Kidney epithelial cell (primary cell): ENCODE measurements at places on chromosomes 2 and 18. TPM values are rescaled to one million over a fixed set of nuclear protein-coding genes. Genes with fewer than 3 reads are reported as not detected.

DNA sequence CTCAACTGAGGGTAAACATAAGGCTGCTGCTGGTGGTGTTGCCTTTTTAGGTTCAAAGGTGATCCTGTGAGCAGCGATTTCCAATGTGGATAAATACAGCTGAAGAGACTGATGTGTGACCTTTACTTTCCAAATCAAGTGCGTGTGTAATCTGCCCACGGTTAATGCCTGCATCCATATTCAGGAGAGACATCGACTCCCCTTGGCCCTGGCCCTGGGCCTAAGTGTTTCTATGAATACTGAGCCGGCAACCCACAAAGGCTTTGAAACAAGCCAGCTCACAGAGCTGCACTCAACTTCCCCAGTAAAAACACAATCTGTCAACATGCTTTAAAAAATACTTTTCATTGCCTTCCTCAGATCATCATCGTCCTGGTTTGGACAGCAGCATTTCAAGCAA lies 1026.6 kb downstream of the TMEM182 start:
- no peak for DNase-seq

GRCh38 chr2:66462501-66462825 lies 27.5 kb downstream of the MEIS1 start:
- DNase-seq: no peak

Gene ZSWIM2
- not detected in 2 replicates for total RNA-seq

DNA sequence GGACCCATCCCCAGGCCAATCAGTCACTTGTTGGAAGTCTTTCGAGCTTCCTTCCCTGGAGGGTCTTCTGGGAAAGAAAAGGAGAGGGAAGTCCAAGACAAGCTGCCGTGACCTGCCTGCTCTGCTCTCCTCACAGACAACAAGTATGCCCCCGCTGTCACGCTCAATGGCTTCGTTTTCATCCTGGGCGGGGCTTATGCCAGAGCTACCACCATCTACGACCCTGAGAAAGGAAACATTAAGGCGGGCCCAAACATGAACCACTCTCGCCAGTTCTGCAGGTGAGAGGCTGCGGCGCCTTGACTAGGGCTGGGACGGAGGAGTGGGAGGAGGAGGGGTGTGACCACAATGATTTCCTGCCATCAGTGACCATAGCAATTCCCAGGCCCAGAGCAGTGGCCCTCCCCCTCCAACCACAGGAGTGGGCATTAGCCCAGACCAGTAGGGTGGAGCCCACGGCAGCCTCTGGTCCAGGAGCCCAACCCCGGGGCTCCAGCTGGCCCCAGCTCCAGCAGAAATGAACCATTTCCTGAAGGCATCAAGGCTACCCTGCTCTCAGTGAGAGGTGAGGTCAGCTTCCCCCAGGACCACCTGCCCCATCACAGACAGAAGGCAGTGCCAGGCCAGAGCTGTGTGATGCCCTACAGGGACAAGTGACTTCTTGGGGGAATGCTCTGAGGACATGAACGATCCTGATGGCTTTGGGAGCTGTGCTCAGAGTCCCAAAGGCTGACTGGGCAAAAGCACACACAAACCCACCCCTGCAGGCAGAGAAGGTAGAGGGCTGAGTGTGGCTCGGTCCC lies 223.1 kb downstream of the ATAD2B start:
- no peak for DNase-seq

- DNase-seq: no peak
These were observed 256.6 kb upstream of the NCKAP5 start for GRCh38 chr2:133824869-133825268.

GRCh38 chr2:64173156-64174135 lies 29.2 kb upstream of the PELI1 start:
- DNase-seq: no peak

Gene LIMS4
- total RNA-seq: 4.5 and 4.9 TPM in 2 replicates

Gene TGFA
- total RNA-seq: 72.1 and 74.4 TPM in 2 replicates

Gene SPP2
- total RNA-seq: not detected in 2 replicates
